ENCODE measurements at places on chromosomes 13 and 19. TPM values are rescaled to one million over a fixed set of nuclear protein-coding genes. Genes with fewer than 3 reads are reported as not detected.

- H3K4me1 ChIP-seq: peaks cover 33% of the 10 kb centered on the region
- no peak overlapping the region for H3K4me3 ChIP-seq
- H3K27me3 ChIP-seq: no peaks in the 10 kb centered on the region
These were observed 13.4 kb downstream of the PPP6R1 start for GRCh38 chr19:55245236-55245904.

DNA sequence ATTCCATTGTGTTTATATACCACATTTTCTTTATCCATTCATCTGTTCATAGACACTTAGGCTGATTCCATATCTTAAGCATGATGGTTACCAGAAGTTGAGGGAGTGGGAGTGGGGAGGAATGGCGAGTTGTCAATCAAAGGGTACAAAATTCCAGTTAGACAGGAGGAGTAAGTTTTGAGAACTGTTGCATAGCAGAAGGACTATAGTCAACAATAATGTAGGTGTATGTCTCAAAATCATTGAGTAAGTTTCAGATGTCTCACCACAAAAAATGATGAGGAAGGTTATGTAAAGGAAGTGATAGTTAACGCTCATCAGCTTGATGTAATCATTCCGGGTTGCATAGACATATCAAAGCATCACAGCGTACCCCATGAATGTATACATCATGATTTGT, 4.6 kb upstream of the UBL3 start:
- H3K27me3 ChIP-seq: no peaks in the 10 kb centered on the region
- DNase-seq: no peak
- no peak overlapping the region for H3K4me3 ChIP-seq
- H3K4me1 ChIP-seq: peaks cover 4% of the 10 kb centered on the region
- no peak overlapping the region for H3K27ac ChIP-seq

Gene REEP6
- 1.5 TPM for total RNA-seq

Gene SIAH3
- not detected for total RNA-seq

Gene GSX1
- not detected for total RNA-seq

Data from activated B cell treated with CpG ODN at 0.5 μM for 24 hours (primary cell).